ENCODE measurements at places on chromosomes 11 and 22.

DNA sequence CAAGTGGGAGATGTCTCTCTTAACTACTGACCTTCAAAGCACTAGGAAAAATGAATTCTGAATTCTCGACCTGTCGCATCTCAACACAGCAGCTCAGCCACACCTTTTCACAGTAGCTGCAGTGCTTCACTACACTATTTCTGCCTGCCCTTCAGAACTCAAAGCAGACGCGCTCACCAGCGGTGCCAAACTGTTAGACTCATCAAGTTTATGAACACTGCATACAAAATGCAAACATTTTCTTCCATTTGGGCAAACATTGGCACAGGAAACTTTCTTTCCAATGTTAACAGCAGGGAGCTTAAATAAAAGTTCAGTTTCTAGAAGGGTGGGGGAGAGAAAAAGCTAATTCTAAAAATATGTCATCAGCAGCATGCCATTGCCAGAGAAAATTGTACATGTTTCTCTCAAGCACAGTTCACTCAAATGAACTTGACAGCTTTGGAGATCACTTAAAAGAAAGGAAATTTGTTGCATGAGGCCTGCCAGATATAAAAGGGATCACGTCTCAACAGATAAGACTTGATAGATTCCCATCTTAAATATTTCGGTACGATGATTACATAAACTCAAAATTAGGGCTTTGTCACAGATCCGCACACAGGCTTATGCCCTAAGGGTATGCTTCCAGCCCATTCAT is 82.7 kb downstream of the CADM1 start:
- DNase-seq = no peak

- no peak for DNase-seq
Observed at GRCh38 chr11:128927683-128928336, 14.9 kb downstream of the TP53AIP1 start.

DNA sequence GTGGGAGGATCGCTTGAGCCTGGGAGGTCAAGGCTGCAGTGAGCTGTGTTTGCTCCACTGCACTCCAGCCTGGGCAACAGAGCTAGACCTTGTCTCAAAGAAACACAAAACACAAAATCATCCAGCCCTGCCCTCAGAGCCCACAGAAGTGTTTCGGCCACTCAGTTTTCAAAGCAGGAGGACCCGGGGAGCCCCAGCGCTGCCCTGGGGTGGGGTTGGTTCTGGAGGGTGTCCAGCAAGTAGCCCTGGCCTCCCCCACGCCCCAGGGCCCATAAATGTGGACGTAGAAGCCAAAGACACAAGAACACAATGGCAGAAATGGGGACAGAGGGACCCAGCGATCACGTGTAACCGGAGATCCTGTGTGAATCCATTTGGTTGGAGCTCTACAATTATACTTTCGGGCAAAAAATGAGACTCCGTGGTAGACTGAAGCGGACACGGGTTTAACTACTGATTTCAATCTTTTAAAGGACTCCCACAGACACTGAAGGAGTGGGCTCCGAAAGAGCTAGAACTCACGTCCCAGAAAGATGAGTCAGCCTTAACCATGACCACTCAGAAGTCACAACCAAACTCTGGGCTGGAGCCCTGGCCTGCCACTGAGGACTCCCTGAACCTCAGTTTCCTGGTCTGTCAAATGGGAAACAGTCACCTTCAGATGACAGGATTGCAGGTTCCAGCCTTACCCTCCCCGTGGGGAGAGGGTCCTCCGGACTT is 9.0 kb upstream of the CYTH4 start:
- DNase-seq = no peak

DNA sequence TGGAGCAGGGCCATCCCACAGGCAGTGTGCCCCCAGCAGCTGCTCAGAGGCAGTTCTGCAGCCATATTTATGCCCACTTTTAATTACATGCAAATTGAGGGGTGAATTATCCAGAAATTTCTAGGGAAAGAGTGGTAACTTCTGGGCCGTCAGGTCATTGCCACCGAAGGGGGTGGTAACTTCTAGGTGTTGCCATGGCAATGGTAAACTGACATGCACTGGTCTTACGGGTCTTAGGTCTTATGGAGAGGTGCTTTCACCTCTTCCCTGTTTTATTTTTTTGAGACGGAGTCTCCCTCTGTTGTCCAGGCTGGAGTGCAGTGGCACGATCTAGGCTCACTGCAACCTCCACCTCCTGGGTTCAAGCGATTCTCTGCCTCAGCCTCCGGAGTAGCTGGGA is 3.8 kb upstream of the TMEM134 start:
- no peak for DNase-seq

DNA sequence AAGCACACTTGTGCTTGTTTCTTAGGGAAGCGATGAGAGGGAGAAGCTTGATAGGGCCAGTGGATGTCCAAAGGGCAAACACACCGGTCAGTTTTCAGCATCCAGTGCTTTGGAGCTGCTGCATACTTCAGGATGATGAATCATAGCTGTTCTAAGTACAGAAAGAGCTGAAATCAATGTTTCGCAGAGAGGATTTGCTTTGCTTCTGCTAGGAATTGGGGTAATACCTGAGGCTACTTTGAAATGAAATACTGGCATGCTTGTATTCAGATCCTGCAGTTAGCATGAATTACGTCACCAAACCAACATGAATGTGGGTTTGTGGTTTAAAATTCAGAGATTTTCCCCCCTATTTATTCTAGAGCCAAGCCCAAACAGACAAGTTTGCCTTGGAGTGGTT is 41.7 kb upstream of the SC5D start:
- DNase-seq = no peak

GRCh38 chr11:72072348-72072747 is 8.0 kb downstream of the NUMA1 start:
- no peak for DNase-seq

- no peak for DNase-seq
Observed at GRCh38 chr11:111788051-111788450, 21.9 kb upstream of the PPP2R1B start.

DNA sequence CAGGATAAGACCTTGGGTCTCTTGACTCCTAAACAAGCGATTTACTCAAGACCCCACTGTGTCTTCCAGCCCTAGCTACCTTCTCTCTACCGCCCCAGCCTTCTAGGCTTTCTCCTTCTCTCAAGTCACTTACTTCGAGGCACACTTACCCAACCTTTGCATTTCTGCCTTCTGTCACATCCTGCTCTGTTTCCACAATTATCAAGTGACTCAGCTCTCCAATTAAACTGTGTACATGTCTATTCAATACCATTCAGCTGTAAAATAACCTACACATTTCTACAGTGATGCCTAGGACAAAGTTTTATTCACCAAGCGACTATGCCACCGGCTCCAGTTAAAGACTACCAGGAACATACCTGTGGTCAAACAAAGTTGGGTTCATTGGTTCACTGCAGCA is 69.0 kb downstream of the LARGE1 start:
- DNase-seq = no peak

DNA sequence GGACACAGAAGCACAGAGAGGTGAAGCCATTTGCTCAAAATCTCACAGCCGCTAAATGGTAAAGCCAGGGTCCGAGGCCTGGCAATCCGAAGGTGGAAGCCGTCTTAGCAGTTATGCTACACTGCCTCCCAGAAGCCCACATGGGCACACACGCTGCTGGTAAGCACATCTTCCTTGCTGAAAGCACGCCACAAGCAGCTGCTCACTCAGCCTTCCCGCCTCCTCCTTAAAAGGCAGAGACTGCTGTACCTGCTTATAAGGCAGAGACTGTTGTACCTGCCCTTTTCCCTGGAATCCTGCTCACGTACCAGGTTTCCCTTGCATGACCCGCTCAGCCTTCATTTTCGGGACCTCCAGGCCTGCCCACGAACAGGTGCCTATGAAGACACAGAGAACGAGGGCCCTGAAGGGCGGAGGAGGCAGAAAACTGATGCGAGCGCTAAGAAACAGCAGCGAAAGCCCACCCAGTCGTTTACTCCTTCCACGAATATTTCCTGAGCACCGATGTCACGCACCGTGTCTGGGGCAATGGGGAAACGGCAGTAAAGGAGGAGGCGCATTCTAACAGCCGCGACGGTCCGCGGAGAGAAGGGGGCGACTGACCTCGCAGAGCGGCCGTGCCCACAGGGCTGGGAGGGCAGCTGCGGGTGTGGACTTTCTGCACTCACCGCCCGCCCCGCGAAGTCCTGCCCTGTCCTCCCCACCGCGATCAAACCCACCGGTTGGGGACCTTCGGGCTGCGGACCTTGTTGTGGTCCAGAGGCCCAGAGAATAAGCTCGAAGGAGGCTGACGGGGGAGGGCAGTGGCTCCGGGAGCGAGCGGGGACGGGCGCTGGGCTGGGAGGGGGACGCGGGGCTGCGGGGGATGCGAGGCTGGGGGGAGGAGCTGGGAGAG is 13.0 kb downstream of the SPATA19 start:
- DNase-seq = no peak

GRCh38 chr11:21561581-21561980 is 631.3 kb upstream of the ANO5 start:
- DNase-seq = no peak

DNA sequence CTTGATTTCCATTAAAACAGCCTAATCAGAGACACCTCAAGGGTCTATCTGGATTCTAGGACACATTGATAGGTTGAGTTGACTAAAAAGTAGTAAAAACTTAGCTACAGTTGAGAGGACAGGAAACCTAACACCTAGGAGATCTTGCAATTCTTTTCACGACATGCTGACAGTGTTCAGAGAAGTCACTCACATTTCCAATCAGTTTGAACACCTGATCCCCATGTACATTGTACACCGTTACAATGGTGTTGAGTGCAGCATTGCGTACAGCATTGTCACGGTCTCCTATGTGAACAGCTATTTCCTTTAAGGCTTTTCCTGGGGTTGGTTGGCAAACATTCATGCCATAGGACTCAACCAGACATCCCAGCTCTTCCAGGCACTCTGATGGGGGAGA is 42.8 kb downstream of the F2 start:
- DNase-seq = no peak

All from stimulated activated CD8-positive, alpha-beta memory T cell treated with anti-CD3 and anti-CD28 coated beads, Interleukin-12 subunit alpha, Interleukin-12 subunit beta, amount 100 ng/mL, for 4 hours (primary cell).